ENCODE measurements at places on chromosomes 4 and X.

- no peak for DNase-seq
These were observed 258.6 kb downstream of the FAM133A start for GRCh38 chrX:93932471-93933220.

GRCh38 chr4:5919571-5919970 lies 26.7 kb upstream of the CRMP1 start:
- DNase-seq = no peak

- no peak for DNase-seq
These were observed 90.8 kb downstream of the IRF2 start for GRCh38 chr4:184383497-184384055.

DNA sequence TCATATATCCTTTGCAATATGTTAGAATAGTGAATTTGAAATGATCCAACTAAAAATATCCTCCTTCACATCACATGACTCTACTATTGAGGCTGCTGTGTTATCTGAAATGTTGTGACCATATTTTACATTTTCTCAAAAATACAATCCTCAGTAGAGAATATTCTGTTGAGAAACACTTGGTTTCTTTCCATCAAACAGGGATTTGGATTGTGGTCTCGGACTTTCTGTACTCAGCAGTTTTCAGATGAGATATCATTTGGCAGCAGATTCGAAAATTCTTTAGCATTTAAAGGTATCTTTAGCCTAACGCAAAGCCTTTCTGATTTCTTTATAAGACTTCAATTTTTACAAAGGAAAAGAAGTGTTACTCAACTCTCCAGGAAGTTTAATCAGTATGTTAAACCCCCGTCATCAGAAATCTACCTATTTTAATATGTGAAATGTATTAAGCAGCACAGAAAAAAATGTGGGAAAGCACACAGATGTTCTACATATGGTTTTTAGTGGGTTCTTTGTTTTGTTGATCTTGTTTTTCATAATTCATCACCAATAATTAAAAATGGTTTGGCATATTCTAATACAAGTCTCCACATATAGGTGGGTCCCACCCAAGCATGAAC lies 55.4 kb upstream of the ANXA3 start:
- no peak for DNase-seq

GRCh38 chr4:106627051-106627450 lies 258.5 kb upstream of the GIMD1 start:
- no peak for DNase-seq

DNA sequence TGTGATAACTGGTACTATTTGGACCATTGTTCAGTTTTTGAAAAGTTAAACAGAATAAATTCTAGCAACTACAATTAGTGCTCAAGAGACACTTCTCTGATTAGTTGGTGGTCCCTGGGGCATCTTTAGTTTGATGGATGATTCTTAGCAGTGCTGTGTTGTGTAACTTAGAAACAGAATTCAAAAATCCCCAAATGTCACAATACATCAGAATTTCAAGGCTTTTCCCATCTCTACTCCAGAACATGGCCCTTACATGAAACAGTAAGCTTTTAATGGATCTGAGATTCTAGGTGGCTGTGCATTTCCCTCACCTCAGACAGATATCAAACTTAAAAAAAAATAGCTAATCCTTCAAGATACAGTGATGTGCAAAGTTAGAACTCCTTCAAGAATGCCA lies 104.4 kb upstream of the CXCL13 start:
- no peak for DNase-seq

DNA sequence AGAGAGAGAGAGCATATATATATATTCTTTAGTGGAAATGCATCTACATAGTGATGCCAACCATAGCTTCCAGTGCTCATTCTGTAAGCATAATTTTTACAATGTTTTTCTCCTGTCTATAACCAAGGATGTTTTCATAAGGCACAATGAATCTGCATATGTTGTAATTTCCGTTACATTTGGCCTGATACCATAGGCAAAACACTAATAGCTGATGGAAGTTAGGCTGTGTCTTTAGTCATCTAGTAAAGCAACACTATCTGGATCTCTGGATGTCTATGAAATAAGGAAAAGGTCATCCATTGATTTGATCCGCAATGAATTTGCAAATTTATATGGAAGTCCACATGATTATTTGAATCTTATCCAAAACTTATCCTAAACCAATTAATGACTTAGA lies 8.1 kb downstream of the PCDH7 start:
- DNase-seq = no peak

- DNase-seq = no peak
These were observed 325.2 kb downstream of the CAMK2D start for GRCh38 chr4:113436360-113436759.

DNA sequence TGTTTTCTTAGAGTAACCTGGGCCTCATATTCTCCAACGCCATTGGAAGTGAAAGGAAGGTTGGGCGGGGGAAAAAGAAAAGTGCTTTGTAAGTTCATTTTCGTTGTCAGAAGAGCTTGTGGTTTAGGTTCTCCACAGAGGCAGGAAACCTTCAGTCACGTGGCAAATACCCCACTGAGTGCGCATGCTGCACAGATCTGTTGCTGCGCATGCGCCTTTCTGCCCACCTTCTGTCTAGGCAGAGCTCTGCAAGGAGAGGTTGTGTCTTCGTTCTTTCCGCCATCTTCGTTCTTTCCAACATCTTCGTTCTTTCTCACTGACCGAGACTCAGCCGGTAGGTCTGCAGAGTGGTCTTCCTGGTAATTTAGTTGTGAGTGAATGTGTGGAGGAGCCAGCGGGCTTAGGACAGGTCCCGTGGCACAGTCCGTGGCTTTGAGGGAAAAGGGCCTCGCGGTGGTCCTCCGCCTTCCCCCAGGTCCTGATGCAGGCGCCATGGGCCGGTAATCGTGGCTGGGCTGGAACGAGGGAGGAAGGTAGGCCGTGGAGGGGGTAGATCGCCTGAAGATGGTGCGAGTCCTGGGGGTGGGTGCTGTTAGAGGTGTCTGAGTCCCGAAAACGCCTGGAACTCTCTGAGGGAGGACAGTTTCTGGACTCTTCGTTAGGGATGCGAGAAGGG lies at the start of gene PAGE5:
TSS of gene PAGE5 (plus strand) at position 228 of the 676 bp plus-strand sequence. CDS start 1,037 bp downstream, outside the sequence.
- DNase-seq = no peak

DNA sequence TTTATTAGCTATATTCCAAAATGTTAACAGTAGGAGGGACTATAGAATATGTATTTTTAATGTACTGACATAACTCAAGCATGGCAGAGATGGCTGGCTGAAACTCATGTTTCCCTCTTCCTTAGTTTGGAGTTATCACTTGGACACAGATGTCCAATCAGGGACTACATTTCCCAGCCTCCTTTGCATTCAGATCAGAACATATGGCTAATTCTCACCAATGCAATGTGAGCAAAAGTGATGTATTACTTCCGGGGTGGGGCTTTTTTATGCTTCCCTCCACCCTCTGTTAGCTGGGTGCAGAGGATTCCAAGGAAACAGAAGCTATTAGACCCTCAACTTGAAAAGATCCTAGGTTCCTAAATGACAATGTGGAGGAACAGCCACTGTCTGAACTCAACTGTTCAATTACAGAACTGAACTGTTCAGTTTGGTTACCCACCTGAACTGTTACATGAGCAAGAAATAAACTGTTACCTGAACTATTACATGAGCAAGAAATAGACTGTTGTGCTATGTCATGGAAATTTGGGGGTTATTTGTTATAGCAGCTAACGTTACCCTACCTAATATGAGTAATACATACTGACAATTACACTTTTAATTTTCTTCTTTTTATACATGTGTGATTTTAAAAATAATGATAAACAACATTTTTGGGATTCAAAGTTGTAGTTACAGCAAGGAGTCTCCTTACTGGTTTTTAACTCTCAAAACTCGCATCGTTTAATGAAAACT lies 29.6 kb upstream of the ERVMER34-1 start:
- no peak for DNase-seq

Data from cortex of kidney (tissue), 1 donor.